ENCODE measurements at places on chromosomes 16 and 17.

DNA sequence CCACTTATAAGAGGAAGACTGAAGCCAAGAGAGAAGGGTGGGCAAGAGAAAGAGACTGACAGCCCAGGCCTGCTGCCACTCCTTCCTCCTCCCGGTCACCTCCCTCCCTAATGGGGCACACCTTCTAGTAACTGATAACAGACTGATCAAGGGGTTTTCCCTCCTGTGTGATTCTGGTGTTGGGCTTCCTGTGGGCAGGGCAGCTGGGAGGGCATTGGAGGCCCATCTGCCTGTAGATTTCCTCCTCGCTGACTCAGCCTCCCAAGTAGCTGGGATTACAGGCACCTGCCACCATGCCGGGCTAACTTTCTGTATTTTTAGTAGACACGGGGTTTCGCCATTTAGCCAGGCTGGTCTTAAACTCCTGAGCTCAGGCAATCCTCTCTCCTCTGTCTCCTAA, 16.2 kb downstream of the CA4 start:
- DNase-seq = no peak

- no peak for DNase-seq
These were observed at the start of gene HSF5 for GRCh38 chr17:58487589-58488427. Gene HSF5 (minus strand): TSS chr17:58488408. CDS start chr17:58488274, 134 bp downstream.

DNA sequence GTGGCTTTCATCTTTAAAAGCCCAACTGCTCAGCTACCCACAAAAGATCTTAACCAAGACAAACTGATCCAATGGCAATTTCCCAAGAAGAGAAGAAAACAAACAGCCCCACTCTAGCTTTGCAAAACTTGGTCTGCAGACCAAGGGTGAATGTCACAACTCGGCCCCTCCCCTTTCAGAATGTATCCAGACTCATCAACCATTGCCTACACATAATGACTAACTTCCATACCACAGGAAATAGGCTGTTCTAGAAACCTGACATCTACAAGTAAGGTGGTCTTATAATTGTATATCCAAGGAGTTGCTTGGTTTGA, 16.0 kb downstream of the DCUN1D3 start:
- no peak for DNase-seq

DNA sequence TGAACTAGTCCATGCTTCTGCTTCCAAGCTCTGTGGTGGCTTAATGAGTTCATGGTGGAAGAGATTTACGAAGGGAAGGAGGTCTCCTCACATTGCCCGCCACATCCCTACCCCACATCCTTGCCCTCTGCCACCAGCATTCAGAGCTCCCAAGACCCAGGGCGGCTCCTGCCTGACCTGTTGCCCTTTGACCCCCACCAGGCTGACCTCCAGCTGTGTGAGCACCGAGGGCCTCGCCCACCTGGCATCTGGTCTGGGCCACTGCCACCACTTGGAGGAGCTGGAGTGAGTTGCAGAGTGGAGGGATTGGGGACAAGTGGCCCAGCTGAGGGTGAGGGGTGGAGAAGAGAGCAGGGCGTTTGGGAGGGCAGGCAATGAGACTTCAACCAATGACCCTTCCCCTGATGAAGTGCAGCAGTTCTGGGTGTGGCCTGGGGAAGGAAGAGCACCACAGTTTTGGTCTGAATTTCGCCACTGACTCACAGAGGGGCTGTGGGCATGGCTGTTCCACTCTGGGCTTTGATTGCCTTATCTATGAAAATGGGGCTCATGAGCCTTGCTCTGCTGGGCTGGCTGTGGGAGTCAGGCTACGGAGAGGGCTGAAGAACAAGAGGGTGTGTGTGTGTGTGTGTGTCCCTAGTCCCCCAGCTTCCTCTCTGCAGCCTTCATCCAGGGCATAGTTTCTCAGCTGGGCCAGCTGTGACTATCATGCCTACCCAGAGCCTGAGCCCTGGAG, 22.6 kb upstream of the CPNE2 start:
- DNase-seq = no peak

DNA sequence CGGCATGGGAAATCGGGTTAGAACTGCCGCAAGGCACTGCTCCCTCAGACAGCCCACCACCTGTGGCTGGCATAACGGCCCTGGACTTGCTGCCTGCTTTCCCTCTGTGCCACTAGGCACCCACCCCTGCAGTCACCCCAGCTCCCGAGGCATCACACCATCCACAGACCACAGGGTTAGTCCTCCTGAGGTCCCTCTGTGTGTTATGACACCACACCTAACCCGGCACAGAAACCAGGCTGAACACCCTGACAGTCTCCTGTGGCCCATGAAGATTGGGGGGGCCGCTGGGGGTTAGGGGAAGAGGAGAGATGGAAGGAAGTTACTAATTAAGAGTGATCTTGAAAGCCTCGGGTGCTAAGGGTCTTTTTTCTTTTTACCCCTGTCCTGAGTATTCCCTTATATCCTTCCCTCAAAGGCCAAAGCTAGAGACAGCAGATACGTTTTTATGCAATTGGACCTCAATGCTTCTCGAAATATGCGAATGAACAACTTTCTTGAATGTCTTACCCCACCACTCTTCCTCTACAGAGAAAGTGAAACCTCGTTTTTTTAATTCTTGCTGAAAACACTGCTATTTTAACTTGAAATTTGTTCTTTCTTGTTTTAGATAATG, 7.0 kb downstream of the CYTH1 start:
- DNase-seq = no peak

- DNase-seq = no peak
These were observed 323.7 kb upstream of the TBX2 start for GRCh38 chr17:61075988-61076387.

DNA sequence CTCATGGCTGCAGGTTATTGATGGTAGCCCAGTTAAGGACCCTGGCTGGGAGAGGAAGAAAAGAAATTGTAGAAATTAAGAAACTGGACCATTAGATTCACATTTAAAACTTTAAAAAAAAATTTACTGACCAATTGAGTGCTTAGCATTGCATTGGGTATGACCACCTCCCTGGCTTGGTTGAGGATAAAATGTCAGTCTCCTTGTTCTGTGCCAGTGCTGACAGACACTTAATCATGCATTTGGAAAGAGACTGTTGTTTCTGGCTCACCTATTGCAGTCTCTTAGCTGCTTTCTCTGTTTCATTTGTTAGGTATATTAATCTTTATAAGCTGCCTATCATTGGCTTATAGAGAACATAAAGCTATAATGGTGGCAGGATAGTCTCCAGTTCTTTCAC, 1.7 kb downstream of the MYH1 start:
- no peak for DNase-seq

DNA sequence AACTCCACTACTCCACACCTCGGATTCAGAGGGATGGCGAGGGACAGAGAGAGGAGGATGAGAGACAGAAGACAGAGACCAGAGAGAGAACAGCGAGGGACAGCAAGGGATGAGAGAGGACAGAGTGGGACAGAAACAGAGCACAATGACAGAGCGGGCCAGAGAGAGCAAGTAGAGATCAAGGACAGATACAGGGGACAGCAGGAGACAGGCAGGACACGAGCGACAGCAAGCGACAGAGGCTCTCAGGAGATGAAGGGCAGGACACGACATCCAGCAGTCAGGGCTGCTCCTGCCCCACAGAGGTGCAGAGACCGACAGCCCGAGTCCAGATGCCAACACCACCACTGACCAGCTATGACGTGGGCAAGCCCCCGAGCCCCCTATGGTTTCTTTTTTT, 14.9 kb downstream of the CORO7 start:
- DNase-seq = no peak

- DNase-seq = no peak
These were observed 19.4 kb downstream of the CLUH start for GRCh38 chr17:2691965-2692780.

- DNase-seq = no peak
These were observed 1.3 kb downstream of the DNAH17 start for GRCh38 chr17:78575899-78576298.

- no peak for DNase-seq
These were observed 4.6 kb downstream of the TSPOAP1 start for GRCh38 chr17:58324056-58324408.

DNA sequence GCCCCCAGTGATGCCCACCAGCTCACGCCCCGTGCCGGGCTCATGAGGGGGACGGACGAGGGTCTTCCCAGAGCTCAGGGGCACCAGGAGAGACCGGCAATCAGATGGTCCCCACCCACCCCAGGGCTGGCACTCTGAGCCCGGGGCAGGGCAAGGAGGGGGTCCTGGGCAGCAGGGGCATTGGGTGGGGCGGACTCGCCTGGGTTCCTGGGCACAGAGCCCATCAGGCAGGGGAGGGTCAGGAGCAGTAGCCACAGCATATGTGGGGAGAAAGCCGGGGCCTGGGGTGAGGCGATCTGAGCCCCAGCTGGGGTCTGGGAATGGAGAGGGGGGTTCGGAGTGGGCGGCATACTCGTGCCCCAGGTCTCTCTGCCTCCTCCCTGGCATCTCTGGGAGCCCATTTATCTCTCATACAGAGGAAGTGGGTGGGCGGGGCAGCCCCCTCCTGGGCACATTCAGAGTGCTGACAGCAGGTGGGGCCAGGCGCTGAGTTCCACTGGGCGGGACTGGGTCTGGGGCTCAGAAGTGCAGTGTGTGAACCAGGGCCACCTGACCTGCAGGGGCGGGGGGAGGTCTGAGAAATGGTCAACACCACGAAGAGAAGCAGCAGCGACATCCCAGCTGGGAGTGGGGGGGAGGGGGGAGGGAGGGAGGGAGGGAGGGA, 20.5 kb upstream of the UBE2I start:
- DNase-seq = no peak

- DNase-seq = no peak
These were observed 233.1 kb upstream of the AXIN2 start for GRCh38 chr17:65794572-65794971.

GRCh38 chr17:30381340-30381659, 2.6 kb downstream of the CPD start:
- DNase-seq = no peak
